ENCODE measurements at places on chromosomes 2 and 18.

- DNase-seq, result no peak
Observed at GRCh38 chr2:103785432-103785831, 1023.6 kb downstream of the TMEM182 start.

GRCh38 chr18:54181856-54182602 is 42.4 kb downstream of the MBD2 start:
- no peak for DNase-seq

- DNase-seq, result no peak
Observed at GRCh38 chr2:189578272-189578950, 2.2 kb downstream of the SLC40A1 start.

DNA sequence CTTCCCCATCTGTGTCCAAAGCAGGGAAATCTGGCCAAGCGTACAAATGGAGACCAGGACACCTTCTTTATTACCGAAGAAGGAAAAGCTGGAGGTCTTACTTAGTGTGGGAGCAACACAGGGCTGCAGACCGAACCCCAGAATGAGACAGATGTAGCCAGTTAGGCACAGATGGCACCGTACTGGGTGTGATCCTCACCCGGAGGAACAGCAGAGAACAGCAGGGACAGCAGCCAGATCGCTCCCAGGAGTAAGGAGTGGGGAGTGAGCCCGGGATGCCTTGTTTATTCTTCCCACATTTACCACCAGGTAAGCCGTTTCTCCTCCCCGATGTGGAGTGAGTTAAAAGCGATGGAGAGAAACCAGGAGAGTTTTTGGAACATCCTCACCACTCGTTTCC is 150.7 kb upstream of the SPRED2 start:
- no peak for DNase-seq

DNA sequence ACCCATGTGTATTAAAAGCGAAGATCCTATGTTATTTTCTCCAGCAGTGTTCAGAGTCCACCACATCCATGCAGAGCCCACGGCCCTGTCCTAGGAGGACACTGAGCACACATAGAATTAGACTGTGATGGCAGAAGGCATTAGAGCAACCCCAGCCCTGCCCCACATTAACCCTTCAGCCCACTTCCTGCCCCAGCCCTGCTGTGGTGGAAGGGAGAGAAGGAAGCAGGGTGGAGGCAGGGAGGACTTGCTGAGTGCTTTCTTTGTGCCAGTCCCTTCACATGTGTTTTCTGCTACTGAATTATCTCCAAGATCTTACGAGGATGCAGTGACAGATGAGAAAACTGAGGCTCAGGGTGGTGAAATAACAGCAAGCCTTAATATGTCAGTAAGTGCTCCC is 339.0 kb downstream of the SMAD2 start:
- no peak for DNase-seq

Measured in NCI-H1436 treated with DMSO at 0.1 percent for 48 hours (cell line).